ENCODE measurements at places on chromosomes 12 and 14. TPM values are rescaled to one million over a fixed set of nuclear protein-coding genes. Genes with fewer than 3 reads are reported as not detected.

Gene TRIP11
- 90.5 TPM for total RNA-seq

Gene SLC5A8
- total RNA-seq: not detected

Gene AICDA
- not detected for total RNA-seq

Gene KLRD1
- 0.21 TPM for total RNA-seq

Gene OR4K13
- total RNA-seq: not detected

Gene TBX3
- total RNA-seq: 2.5 TPM

Gene HOXC4
- total RNA-seq: not detected

Gene LRTM2
- total RNA-seq: not detected

Gene REM2
- not detected for total RNA-seq

Gene KRT79
- 0.31 TPM for total RNA-seq

Gene C1QL4
- 0.46 TPM for total RNA-seq

Gene EXOC3L4
- not detected for total RNA-seq

Gene OR6C6
- total RNA-seq: not detected

Gene RGS6
- total RNA-seq: 0.12 TPM

Gene KRT76
- total RNA-seq: not detected

Gene NTS
- total RNA-seq: not detected

Gene CAPZA3
- total RNA-seq: not detected

Gene SLC48A1
- 11.5 TPM for total RNA-seq

Gene CCDC88C
- total RNA-seq: 3.6 TPM

Gene SOAT2
- total RNA-seq: not detected

Gene NOS1
- not detected for total RNA-seq

Gene TOX4
- total RNA-seq: 62.2 TPM

Gene IKZF4
- total RNA-seq: 5.3 TPM

Gene CD163L1
- total RNA-seq: 3.8 TPM

Gene FOXM1
- 17.6 TPM for total RNA-seq

Gene CLEC14A
- not detected for total RNA-seq

Gene KLHDC1
- 4.5 TPM for total RNA-seq

Gene SLCO1B3
- not detected for total RNA-seq

Gene DCAF5
- total RNA-seq: 56.9 TPM

Gene KRT73
- not detected for total RNA-seq

Gene NR4A1
- total RNA-seq: 7.6 TPM

Gene FAIM2
- 1.3 TPM for total RNA-seq

Gene HNRNPC
- total RNA-seq: 286 TPM

Gene IPO8
- 45.4 TPM for total RNA-seq

Gene PKP2
- total RNA-seq: 5.3 TPM

Gene NTN4
- 336 TPM for total RNA-seq

Gene HOXC12
- not detected for total RNA-seq

Gene KIF5A
- 2.6 TPM for total RNA-seq

Gene PIANP
- 9.3 TPM for total RNA-seq

Gene SRRM4
- not detected for total RNA-seq

Gene CLEC1A
- total RNA-seq: not detected

Gene SPTB
- 6.6 TPM for total RNA-seq

Gene SAMD15
- 1.4 TPM for total RNA-seq

Gene GPRC5D
- total RNA-seq: not detected

Gene TAS2R8
- not detected for total RNA-seq

Gene DDN
- 0.10 TPM for total RNA-seq

Gene KRT85
- total RNA-seq: not detected

Gene SLC24A4
- 0.37 TPM for total RNA-seq

Gene SAV1
- 28.2 TPM for total RNA-seq

Gene RPL10L
- total RNA-seq: not detected

Gene SYT1
- total RNA-seq: 2.1 TPM

Gene SLC6A12
- total RNA-seq: not detected

Gene FGD6
- 9.6 TPM for total RNA-seq

Gene GPR84
- not detected for total RNA-seq

Gene GPR137C
- total RNA-seq: 2.6 TPM

Gene TMPRSS12
- not detected for total RNA-seq

Gene PA2G4
- total RNA-seq: 65.1 TPM

Gene TSPAN19
- total RNA-seq: not detected
